Activated CD4-positive, alpha-beta T cell treated with anti-CD3 and anti-CD28 coated beads, Interleukin-2, amount 50 U/mL, for 48 hours (primary cell): ENCODE measurements at places on chromosomes 3 and 15.

DNA sequence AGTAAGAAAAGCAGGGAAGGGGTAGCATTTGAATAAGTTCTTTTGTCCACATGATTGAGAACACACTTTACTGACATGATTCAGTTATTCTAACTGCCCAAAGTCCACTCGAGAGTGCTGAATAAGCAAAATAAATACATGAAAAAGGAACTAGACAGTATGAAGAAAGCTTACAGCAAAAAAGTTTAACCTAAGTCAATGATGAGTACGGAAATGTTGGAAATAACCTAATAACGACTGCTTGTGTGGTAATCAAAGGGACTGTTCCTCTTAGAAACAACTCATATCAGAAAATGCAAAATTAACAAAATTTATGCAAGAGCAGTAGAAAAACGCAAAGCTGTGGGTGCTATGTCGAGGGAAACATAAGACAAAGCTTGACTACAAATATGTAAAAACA is 36.6 kb downstream of the DMXL2 start:
- DNase-seq = no peak

GRCh38 chr15:99443768-99444446 is 121.9 kb upstream of the MEF2A start:
- peak; percentile 1 for DNase-seq

GRCh38 chr15:95439922-95440376 is 890.6 kb upstream of the NR2F2 start:
- DNase-seq = no peak

GRCh38 chr3:3366386-3366785 is 186.9 kb upstream of the CRBN start:
- DNase-seq = no peak

DNA sequence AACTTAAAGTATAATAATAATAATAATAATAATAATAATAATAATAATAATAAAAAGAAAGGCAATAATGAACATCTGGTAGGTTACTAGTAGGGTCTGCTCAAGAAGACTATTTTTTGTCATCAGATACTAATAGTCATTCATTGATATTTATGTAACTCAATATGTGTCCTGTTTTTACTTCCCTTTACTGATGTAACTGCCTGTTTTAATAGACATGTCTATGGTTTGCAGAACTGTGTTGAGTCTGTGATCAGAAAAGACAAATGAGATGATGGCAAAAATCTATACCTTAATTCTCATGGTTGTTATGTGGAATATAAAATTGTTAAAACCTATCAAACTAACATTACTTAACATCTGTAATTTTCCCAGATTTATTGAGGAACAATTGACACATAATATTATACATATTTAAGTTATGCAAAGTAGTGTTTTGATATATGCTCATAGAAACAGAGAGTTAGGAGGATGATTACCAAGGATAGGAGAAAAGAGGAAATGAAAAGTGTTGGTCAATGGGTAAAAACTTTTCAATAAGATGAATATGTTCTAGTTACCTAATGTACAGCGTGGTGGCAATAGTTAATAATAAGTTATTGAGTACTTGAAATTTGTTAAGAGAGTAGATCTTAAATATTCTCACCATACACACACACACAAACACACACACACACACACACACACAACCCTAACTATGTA is 699.4 kb downstream of the ZPLD1 start:
- no peak for DNase-seq

DNA sequence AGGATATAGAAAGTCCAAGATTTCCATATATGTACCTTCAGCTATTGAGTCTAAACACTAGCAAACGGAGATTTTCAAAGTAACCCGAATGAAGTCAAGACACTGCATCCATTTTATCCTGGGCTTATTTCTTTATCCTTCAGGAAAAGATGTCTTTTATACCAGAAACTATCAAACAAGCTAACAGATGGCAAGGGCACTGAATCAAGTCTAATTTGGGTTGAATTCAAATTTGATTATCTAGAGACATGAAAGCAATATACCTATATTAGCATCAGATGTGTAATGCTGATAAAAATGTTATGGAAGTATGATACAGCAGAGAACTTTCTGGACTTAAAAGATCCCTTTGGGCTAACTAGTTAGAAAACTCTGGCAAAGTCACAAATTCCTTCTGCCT is 138.3 kb upstream of the TSPAN3 start:
- DNase-seq = no peak

DNA sequence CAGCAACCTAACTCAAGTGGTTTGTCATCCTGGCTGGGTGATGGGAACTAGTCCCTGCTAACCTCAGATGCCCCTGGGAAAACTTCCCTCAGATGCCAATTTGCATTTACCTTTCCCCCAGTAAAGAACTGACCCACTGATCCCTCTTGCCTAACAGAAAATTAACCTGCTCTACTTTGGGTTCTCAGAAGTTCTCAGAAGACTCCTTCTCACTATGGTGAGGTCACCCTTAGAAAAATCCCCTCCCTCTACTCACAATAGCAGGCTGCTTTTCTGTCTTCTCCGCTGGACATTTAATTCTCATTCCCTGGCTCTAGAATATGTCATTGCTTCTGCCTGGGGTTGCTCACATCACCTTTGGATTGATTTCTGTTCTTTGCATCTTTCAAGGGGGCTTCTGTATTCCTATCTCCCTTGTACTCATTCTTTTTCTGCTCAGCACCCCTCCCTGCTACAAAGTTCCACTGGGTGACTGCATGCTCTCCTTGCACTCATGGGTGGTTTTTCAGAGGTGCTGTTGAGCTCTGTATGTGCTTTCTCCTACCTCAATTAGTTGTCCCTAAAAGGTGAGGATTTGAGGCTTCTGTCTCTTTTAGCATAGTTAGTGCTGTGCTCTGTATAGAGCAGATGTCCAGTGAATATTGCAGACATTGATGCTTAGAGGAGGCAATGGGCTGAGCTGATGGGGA is 869 bp downstream of the PLA1A start:
- DNase-seq = no peak

DNA sequence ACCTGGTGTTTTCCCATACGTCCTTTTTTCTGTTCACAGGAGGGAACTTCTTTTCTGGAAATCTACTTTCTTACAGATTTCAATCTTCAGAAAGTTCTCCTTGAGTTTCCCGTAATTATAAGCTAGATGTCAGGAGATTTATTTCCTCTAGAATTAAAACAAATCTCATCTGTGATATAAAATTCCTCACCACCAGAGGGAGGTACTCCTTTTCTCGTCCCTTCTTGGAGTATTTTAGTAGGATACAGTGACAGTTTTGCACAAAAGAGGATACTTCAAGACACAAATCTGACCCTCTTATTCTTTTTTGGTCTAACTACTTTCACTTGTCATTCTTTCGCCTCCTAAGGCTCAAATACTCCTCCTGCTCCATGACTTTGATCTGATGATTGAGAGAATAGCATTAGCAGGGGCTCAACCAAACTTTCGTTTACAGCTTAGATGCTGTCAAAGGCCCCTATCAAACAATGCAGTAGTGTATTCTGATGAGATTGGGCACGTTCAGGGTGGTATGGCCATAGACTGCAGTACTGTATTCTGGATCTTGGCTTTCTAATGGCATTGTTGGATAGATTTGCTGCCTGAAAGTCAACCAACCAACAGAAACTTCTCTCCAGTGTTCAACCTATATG is 38.0 kb downstream of the TMEM41A start:
- DNase-seq = no peak

- DNase-seq = no peak
These were observed 1.3 kb downstream of the STT3B start for GRCh38 chr3:31534065-31534425.

- no peak for DNase-seq
These were observed 56.5 kb downstream of the RAB7A start for GRCh38 chr3:128782282-128783146.

- DNase-seq = no peak
These were observed 328.9 kb upstream of the RBMS3 start for GRCh38 chr3:28951772-28952556.

DNA sequence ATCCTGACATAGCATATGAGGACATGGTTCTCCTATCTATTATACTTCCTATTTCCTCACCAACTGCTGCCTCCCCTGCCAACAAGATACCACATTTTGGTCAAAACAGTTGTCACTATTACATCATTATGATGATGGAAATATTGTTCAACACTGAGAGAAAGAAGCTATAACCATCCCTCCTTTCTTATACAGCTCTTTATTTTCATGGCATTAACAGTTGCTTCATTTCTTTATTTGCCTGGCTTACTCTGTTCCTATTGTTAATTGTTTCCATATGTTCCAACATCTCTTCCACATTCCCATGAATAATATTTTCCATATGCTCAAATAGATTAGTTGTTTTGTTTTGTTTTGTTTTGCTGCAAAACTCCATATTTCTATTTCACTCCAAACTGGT is 40.8 kb upstream of the FILIP1L start:
- no peak for DNase-seq

- no peak for DNase-seq
These were observed 92.9 kb upstream of the TNIK start for GRCh38 chr3:171553086-171553485.

- DNase-seq = no peak
These were observed 229.2 kb downstream of the UACA start for GRCh38 chr15:70533931-70534742.

DNA sequence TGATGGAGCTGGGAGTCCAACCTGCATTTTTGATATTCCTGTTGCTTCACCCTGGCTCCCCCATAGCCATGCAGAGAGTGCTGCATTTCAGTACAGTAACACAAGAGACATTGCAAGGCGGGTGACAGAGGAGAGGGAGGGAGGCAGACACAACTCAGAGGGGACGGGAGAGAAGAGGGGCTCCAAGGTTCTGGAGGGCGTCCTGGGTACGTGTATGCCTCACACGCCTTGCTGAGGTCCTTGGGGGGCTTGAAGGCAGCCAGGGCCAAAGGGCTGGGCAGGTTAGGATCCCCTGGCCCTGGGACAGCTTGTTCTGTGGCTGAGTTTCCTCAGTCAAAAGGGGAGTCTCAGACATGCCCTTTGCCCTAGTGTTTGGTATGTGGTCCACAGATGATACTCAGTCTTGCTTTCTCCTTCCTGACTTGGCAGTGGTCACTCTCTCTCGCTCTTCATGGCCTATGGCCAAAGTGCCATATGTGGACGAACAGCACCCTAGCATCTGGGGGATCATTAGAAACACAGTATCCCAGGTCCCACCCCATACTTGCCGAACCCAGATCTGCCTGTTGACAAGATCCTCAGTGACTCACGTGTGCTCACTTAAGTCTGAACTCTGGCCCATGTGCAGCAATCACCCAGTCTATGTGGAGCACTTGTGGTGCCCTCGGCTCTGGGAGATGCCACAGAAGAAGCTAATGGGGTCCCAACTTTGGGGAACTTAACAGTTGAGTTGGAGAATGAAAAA is 52.9 kb downstream of the FGD5 start:
- no peak for DNase-seq

- no peak for DNase-seq
These were observed 701.8 kb downstream of the ZPLD1 start for GRCh38 chr3:103136621-103137020.

GRCh38 chr3:62615258-62615849 is 242.0 kb upstream of the FEZF2 start:
- no peak for DNase-seq

- no peak for DNase-seq
These were observed 477.8 kb upstream of the RGMA start for GRCh38 chr15:93566762-93567161.

- DNase-seq = no peak
These were observed 6.0 kb downstream of the DIPK2A start for GRCh38 chr3:143977341-143978262.

DNA sequence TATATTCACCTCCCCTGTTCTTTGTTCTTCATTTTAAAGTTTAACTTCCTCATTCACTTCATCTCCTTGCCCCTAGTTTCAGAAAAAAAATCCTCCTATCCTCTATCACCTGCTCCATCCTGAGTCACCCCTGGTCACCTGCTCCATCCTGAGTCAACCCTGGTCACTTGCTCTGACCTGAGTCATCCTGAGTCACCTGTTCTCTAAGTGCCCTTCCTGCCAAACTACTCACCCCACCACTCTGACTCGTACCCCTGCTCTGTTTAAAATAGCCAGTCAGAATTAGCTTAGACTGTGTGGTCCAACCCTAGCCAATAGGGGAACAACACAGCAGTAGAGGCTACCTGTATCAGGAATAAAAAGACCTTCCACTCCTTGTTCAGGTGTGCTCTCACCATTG is 716.9 kb downstream of the ZBBX start:
- DNase-seq = no peak

DNA sequence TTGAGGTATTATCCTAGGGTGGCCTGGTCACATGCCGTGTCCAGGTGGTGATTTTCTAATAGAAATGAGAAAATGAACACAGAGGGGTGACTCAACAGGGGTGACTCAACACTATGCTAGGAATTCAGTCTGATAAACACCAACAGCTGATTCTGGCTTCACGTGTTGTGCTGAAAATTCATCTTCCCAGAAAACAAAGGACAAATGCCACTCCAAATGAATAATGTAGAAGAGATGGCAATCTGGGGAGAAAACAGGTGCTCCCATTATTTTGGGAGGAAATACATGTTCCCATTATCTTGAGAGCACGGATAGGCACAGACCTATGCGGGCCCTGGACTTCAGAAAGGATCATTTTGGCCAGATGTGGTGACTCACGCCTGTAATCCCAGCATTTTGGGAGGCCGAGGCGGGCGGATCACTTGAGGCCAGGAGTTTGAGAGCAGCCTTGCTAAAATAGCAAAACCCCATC is 101.2 kb upstream of the MEX3B start:
- DNase-seq = no peak

GRCh38 chr3:157081626-157082210 is 78.2 kb downstream of the CCNL1 start:
- peak; percentile 94 for DNase-seq

- DNase-seq = no peak
These were observed 29.7 kb downstream of the USP13 start for GRCh38 chr3:179682426-179683080.

- no peak for DNase-seq
These were observed 16.2 kb upstream of the CCR8 start for GRCh38 chr3:39313289-39313688.

GRCh38 chr3:143081844-143082778 is 37.5 kb upstream of the CHST2 start:
- DNase-seq = peak; percentile 23

- DNase-seq = no peak
These were observed 199.6 kb upstream of the CBLB start for GRCh38 chr3:106068381-106068780.

DNA sequence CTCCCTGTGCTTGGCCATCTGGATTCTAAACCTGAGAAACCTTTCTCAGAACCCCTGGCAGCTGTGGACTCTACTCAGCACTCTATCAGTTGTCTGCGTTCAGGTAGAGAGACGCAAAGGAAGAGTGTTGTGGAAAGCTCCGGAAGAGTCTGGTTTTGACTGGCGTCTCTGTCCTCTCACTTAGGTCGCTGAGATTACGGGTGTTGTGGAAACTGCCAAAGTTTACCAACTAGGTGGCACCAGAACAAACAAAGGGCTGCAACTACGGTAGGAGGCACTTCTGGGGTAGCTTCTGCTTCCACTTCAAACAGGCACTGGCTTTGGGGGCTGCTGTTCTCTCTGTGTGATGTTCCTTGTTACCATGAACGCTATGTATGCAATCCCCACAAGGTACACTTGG is 19.2 kb upstream of the ITPKA start:
- DNase-seq = no peak

- DNase-seq = no peak
These were observed 18.0 kb upstream of the KCNAB1 start for GRCh38 chr3:156102267-156102931.

GRCh38 chr15:98799461-98800390 is 151.4 kb downstream of the IGF1R start:
- DNase-seq = no peak

GRCh38 chr15:35751413-35752133 is 205.6 kb upstream of the DPH6 start:
- peak; percentile 52 for DNase-seq
